Spinal cord (tissue), 10 donors: ENCODE measurements at places on chromosomes 11 and 22.
A peak's percentile ranks its signal among the peaks of the same experiment; 100 is the strongest.

- DNase-seq = peak; percentile 69
- H3K36me3 ChIP-seq = no peaks in the 10 kb centered on the region
- H3K4me3 ChIP-seq = peak overlapping the region; percentile 12
- H3K4me1 ChIP-seq = peaks cover 29% of the 10 kb centered on the region
- peaks cover 36% of the 10 kb centered on the region for H3K27me3 ChIP-seq
- no peak overlapping the region for H3K27ac ChIP-seq
These were observed 31.2 kb downstream of the PDE2A start for GRCh38 chr11:72642884-72643522.

DNA sequence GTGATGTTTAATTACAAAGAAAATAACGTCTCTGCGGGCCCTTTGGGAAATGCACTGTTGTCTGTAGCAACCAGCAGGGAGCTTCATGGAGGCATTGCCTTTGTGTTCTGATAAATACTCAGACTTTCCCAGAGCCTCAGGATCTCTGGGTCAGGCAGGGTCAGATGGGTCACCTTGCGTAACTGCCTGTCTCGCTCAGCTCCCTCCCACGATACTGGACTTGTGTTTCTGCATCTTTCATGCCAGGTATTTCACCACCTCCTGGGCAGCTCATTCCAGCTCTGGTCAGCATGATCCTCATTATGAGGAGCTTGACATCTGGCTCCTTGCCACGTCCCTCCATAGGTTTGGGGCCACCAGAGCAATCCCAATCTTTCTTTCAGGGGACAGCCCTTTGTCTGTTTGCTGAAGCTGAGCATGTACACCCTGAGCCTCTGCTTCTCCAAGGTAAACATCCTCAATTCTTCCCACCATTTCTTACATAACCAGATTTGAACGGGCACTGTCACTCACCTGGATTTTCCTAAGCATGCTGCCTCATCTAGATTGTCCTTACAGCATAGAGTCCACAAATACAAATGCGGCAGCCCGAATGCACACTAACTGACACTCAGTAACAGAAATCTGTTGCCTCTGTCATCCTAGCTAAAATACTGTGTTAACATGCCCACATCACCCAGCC lies 162.3 kb downstream of the LARGE1 start:
- peaks cover 9% of the 10 kb centered on the region for H3K4me1 ChIP-seq
- no peak overlapping the region for H3K4me3 ChIP-seq
- H3K36me3 ChIP-seq = no peaks in the 10 kb centered on the region
- H3K27me3 ChIP-seq = no peaks in the 10 kb centered on the region

DNA sequence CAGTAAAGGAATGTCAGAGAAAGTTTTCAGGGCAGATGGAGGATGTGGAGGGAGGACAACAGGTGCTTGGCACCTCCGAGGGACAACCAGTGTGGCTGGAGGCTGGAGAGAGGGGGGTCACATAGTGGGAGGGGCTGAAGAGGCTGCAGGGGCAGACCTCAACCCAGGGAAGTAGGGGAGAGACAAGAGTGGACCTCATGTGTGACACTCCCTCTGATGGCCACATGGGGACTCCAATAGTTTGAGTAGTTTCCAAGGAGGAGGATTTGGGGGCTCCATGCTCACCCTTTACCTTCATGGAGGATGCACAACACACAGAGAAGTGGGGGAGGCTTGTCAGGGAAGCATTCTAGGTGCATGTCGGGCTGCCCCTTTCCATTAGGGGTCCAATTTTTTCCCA lies 35.1 kb upstream of the ASPHD2 start:
- H3K27ac ChIP-seq = no peak overlapping the region
- no peak overlapping the region for H3K4me3 ChIP-seq
- H3K27me3 ChIP-seq = no peaks in the 10 kb centered on the region
- no peak for DNase-seq
- H3K36me3 ChIP-seq = no peaks in the 10 kb centered on the region
- no peaks in the 10 kb centered on the region for H3K4me1 ChIP-seq

- H3K27ac ChIP-seq = no peak overlapping the region
- H3K4me3 ChIP-seq = no peak overlapping the region
- H3K4me1 ChIP-seq = peaks cover 23% of the 10 kb centered on the region
- DNase-seq = no peak
- peaks cover 14% of the 10 kb centered on the region for H3K27me3 ChIP-seq
These were observed 102.9 kb upstream of the FGF3 start for GRCh38 chr11:69922015-69922595.

DNA sequence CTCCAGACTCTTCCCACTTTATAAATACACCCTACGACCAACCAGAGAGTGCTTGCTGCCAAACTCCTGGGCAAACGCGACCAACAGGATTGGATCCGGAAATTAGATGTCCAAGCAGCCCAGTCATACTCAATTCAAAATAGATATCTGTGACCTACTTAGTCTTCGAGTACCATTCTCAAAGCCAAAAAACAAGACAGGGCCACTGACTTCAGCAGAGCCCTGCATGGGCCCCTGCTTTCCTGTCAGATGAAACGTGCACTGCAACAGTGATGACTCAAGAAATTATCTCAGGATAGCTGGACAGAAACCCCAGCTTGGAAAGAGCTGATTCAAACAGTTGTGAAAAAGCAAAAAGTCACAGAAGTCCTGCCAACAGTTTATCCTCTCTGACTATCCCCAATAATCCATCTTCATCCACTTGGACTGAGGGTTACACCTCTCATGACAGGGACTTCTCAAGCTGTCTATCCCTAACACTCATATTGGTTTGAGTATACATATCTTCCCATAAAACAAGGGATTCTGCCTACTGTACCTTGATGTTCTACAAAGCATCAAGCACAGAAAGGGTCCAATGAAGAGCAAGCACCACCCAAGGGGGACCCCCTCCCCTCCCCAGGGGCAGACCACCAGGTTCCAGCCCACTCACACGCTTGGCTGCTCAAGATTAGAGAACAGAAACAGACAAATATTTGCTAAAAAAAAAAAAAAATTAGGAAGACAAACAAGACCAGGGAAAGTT lies 17.4 kb downstream of the SMCO4 start:
- H3K27me3 ChIP-seq = no peaks in the 10 kb centered on the region
- no peak overlapping the region for H3K27ac ChIP-seq
- no peaks in the 10 kb centered on the region for H3K36me3 ChIP-seq
- no peak overlapping the region for H3K4me3 ChIP-seq

- no peaks in the 10 kb centered on the region for H3K36me3 ChIP-seq
- no peak overlapping the region for H3K27ac ChIP-seq
- no peak for DNase-seq
- H3K27me3 ChIP-seq = no peaks in the 10 kb centered on the region
- no peak overlapping the region for H3K4me3 ChIP-seq
- no peaks in the 10 kb centered on the region for H3K4me1 ChIP-seq
These were observed 39.3 kb upstream of the ZC3H12C start for GRCh38 chr11:110053848-110054414.

- H3K36me3 ChIP-seq = peaks cover 42% of the 10 kb centered on the region
- H3K27ac ChIP-seq = no peak overlapping the region
- H3K4me1 ChIP-seq = peaks cover 55% of the 10 kb centered on the region
- no peak overlapping the region for H3K4me3 ChIP-seq
These were observed 29.3 kb downstream of the KIAA0930 start for GRCh38 chr22:45211435-45211834.

- H3K4me1 ChIP-seq = peaks cover 28% of the 10 kb centered on the region
- H3K27me3 ChIP-seq = no peaks in the 10 kb centered on the region
- no peak for DNase-seq
- no peaks in the 10 kb centered on the region for H3K36me3 ChIP-seq
- no peak overlapping the region for H3K27ac ChIP-seq
These were observed 22.1 kb downstream of the PRDM11 start for GRCh38 chr11:45168366-45169130.

GRCh38 chr22:31302006-31302405 lies 9.7 kb upstream of the PIK3IP1 start:
- no peak overlapping the region for H3K4me3 ChIP-seq
- no peak overlapping the region for H3K27ac ChIP-seq
- DNase-seq = no peak
- H3K27me3 ChIP-seq = no peaks in the 10 kb centered on the region
- no peaks in the 10 kb centered on the region for H3K4me1 ChIP-seq
